ENCODE measurements at places on chromosomes 2 and 18. TPM values are rescaled to one million over a fixed set of nuclear protein-coding genes. Genes with fewer than 3 reads are reported as not detected.
A peak's percentile ranks its signal among the peaks of the same experiment; 100 is the strongest.

DNA sequence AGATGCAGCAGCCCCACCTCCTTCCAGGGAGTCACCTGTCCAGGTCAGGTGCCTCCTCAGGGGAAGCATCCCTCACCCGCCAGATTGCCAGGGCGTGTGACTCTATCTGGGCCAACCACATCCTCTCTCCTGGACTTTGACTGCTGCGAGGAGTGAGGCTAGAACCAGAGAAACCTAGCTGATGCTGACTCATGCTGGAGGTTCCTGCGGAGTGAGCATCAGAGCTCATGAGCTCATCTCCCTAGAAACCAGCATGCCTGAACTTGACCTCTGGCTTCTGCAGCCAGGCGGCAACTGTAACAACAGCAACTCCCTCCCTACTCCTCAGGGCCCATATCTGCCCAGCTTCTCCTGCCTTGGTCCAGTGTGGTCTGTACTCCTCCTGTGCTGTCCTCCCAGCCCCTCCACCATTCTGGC lies 28.3 kb upstream of the NT5DC4 start:
- DNase-seq = no peak

- DNase-seq = peak; percentile 52
Measured at GRCh38 chr18:2060086-2060485, 511.2 kb downstream of the METTL4 start.

DNA sequence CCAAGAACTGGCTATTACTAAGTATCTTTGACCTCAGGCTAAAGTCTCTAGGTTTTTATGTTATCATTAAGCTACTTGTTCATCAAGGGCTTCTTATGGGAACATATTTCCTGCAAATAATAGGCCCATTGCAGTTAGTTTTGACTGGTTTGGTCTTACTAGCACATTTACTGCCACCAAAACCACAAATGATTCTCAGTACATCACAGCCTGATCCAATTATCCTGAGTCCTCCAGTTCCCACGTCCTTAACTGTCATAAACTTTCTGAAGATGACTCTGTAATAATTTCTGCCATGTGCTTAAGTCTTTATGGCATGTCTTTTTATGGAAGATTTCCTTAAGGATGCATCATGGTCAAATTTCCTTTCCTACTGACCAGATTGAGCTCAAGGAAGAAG lies 123.3 kb upstream of the TANK start:
- DNase-seq = no peak

GRCh38 chr2:18860179-18860578 lies 270.8 kb upstream of the NT5C1B start:
- no peak for DNase-seq

- DNase-seq = no peak
Measured at GRCh38 chr2:237192881-237193280, 107.2 kb downstream of the COPS8 start.

DNA sequence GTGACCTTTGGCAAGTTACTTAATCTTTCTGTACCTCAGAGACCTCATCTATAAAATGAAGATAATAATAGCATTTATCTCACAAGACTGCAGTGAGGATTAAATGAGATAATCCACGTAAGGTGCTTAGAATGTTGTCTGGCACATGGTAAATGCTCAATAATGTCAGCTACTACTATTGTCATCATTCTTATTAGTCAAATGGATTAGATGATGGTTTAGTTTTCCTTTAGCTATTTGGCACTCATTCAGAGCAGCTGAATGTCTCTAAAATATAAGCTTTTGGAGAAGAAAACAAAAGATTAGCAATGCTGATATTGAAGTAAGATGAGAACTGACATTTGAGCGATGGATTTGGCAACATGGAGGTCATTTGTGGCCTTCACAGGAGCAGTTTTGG lies 125.1 kb downstream of the AQP4 start:
- DNase-seq = no peak

DNA sequence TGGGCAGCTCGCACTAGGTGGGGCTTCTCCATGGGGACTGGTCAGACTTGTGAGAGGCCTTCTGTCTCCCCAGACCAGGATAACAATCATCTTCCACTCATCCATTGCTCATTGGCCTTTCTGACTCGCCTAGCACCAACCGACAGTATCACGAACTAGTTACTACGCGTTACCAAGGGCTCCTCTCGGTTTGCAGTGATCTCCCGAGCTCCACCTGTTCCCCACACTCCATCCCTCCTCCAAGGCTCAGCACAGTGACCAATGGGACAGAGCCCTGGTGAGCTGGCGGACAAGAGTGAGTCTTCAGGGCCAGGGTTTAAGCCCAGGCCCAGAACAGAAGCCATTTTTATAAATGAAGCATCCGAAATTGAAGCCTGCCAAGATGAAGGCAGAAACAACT lies 42.8 kb upstream of the SMAD7 start:
- no peak for DNase-seq

- no peak for DNase-seq
Measured at GRCh38 chr18:3180325-3180724, 39.4 kb downstream of the MYOM1 start.

DNA sequence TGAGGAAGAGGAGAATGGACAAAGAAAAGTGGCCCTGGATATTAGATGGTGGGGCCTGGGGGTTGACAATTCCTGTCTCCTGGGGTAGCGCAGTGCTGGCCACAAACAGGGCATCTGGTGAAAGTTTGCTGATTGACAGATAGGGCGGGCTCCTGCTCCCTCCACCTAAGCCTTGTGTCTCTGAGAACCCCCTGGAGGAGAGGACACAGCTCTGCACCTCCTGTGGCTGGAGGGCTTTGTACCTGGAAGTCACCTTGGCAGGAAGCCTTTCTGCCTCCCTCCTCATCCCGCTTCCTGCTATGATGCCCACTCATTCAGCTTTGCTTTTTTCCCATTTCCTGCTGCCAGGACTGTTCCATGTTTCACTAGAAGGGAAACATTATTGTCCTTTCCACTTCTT lies 72.4 kb downstream of the RHOB start:
- DNase-seq = no peak

DNA sequence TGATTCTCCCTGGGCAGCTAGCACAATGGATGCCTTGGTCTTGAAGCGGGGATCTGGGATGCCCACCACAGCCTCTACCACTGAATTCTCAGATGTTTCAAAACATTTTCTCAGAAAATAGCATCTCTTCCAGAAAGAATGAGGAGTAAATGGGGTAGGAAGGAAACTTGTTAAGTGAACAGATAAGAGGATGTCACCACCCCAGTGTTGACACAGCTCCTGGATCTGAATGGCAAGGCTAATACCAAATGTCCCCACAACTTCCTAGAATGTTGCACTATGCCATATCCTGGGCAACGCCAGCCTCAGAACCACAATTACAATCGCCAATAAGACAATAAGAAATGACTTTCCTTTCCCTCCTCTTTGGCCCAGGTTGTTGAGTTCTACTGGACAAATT lies 177.2 kb downstream of the BCL11A start:
- DNase-seq = no peak

- no peak for DNase-seq
Measured at GRCh38 chr2:203997980-203998809, 61.6 kb downstream of the ICOS start.

- DNase-seq = no peak
Measured at GRCh38 chr18:9244376-9244775, 90.2 kb upstream of the TWSG1 start.

GREB1 gene
- polyA plus RNA-seq = 13.8 TPM

MRO gene
- polyA plus RNA-seq = 0.39 TPM

PTPRN gene
- polyA plus RNA-seq = 0.12 TPM

KCNK3 gene
- polyA plus RNA-seq = 1.5 TPM

Data from hindlimb muscle (tissue), 1 donor.